ENCODE measurements at places on chromosomes 7 and 10.

DNA sequence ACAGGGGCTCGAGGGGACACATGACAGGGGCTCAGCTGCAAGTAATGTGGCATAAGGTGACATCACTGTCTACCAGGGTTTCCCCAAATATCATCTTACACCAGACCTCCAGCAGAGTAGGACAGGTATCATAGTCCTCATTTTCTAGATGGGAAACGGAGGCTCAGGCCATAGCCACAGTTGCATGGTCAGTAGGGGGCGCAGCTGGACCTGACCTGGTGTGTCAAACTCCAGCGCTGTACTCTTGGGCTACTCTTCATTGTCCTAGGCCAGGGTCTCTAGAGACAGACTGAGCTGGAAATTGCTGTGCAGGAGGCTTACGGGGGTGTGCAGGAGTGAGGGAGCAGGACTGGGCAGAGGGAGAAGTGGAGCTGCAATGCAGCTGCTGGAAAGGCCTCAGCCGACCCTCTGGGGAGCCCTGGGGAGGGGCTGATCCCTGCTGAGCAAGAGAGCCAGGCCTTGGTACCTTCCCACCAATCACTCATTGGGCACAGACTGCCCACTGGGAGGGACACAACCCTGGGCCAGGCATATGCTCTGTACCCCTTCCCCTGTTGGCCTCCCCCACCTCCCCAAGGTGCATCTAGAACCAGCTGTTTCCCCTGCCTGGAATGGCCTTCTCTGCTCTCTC, 89.9 kb downstream of the CDH23 start:
- DNase-seq, result no peak

- DNase-seq, result no peak
These were observed 637.1 kb downstream of the GATA3 start for GRCh38 chr10:8691498-8692017.

DNA sequence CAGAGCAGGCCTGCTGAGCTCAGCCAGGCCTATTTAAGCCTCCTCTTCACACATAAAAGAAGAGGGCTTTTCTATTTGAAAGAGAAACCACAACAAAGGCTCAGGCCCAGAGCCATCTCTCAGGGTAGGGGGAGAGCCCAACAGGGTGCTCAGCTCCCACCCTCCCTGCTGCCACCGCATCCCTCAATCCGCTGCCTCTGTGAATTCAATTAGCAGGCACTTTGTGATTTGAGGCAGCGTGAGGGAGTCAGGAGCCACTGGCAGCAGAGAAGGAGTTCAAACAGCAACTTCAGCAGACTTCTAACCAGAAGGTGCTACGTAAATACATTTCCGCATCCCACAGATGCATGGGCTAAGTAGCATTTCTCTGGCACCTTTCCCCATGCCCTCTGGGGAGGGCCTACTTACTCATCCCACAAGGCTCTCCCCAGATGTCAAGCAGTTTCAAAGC, 45.2 kb downstream of the LRRC20 start:
- DNase-seq, result no peak

GRCh38 chr10:78405231-78405630, 371.6 kb downstream of the RPS24 start:
- DNase-seq, result no peak

GRCh38 chr7:88244258-88244657, 24.4 kb upstream of the SRI start:
- no peak for DNase-seq

- DNase-seq, result peak; percentile 41
These were observed 123.7 kb downstream of the MPP7 start for GRCh38 chr10:28179006-28179742.

- DNase-seq, result no peak
These were observed 24.8 kb downstream of the OR9A2 start for GRCh38 chr7:143002106-143002505.

DNA sequence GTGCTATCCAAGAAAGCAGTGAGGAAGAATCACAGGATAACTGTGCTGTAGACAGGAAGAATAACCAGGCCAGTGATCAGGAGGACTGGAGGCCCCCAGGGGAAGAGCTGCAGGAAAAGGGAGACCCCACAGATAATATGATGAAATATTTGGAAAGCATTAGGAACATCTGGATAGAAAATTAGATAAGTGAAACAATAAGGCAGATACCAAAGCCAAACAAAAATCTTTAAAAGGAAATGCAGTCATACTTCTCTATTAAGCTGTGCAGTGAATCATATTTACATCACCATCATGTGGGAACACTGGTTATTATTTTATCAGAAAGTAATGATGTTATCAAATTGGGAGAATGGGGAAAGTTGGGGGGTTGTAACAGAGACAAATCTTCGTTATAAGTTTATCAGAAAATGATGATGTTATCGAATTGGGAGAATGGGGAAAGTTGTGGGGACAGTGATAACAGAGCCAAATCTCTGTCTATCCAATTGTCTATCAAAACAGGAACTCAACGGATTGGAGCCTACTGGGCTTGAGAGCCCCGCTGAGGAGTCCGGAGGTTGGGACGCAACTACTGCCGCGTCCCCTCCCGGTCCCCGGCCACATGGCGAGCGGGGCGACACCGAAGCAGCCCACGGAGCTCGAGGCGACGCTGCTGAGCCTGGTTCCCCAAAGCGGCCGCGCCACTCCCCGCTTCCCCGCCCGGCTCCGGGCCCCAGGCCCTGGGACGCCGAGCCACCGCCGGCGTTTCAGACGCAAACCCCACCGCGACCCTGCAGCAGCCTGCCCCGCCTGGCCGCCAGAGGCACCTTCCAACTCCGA, 14.0 kb upstream of the RALA start:
- DNase-seq, result no peak

DNA sequence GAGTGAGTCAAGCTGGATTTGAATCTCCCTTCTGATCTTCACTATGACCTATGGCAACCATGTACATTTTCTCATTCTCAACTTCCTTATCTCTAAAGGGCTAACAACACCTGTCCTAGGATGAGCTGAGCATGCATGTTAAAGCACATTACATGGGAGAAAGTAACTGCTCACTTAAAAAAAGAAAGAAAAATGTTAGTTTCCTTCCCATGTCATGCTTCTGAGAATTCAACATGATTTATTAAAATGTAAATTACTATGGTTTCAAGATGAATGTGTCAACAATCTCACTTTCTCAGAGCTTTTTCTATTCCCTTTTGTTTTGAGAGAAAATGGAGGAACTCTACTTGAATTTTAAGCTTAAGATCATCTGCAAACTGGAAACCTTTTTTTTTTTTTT, 295.3 kb downstream of the SKIDA1 start:
- DNase-seq, result no peak

DNA sequence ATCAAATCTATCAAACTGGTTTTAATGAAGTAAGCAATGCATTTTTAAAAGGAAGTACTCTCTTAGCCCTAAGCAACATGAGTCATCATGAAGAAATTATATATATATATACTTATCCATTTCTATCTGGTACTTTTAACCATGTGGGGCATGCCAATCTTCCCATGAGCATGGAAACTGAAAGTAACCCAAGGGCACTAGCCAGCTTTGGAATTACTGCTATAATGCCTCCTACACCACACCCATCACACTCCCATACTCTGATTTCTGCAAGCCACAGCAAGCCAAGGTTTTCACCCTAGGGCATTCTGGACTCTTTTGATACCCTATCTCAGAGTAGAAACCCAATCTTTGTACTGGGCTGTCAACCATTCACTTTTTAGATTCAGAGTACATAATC, 204.6 kb downstream of the IMMP2L start:
- DNase-seq, result no peak

- DNase-seq, result no peak
These were observed 122.1 kb downstream of the HIP1 start for GRCh38 chr7:75616421-75617167.

- DNase-seq, result no peak
These were observed 36.8 kb upstream of the FOXK1 start for GRCh38 chr7:4645246-4645645.

- no peak for DNase-seq
These were observed 133.4 kb upstream of the ABCB5 start for GRCh38 chr7:20482071-20482470.

DNA sequence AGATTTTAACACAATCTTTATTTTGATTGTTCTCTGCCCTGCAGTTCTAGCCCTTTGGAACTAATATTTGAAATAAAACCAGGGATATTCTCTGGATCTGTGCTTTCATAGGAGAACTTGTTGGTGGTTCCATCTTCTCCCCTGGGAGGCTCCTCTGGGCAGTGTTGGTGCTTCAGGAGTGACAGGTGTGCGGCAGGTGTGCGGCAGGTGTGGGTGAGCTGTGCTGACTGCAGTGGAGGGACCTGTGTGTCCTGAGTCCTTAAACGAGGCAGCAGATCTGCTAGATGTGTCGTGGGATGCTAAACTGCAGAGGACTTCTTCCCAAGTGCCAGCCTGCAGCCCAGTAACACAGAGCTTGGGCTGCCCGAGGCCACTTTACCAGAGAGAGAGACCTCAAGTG, 98.4 kb downstream of the LYZL1 start:
- DNase-seq, result no peak

- no peak for DNase-seq
These were observed 21.6 kb downstream of the DNTT start for GRCh38 chr10:96325719-96326373.

DNA sequence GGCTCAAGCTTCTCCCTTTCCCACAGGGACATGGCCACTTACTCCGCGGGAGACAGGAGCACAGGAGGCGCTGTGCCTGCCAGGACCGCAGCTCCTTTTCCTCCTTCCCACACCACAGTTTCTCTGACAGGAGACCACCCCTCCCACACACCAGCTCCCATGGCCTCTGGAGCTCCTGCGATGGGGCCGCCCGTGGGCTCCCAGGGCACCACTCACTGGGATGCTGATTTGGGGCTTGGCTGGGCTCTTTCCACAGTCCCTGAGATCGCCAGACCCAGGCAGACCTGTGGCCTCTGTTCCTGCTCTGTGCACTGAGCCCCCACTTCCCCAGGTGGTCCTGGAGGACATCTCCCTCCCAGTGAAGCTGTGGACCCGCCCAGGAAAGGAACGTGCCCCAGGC, 226.9 kb upstream of the SHH start:
- no peak for DNase-seq
